ENCODE measurements at places on chromosomes 5 and 9.

- DNase-seq = no peak
Observed at GRCh38 chr9:136603901-136604814, 58.3 kb upstream of the NOTCH1 start.

DNA sequence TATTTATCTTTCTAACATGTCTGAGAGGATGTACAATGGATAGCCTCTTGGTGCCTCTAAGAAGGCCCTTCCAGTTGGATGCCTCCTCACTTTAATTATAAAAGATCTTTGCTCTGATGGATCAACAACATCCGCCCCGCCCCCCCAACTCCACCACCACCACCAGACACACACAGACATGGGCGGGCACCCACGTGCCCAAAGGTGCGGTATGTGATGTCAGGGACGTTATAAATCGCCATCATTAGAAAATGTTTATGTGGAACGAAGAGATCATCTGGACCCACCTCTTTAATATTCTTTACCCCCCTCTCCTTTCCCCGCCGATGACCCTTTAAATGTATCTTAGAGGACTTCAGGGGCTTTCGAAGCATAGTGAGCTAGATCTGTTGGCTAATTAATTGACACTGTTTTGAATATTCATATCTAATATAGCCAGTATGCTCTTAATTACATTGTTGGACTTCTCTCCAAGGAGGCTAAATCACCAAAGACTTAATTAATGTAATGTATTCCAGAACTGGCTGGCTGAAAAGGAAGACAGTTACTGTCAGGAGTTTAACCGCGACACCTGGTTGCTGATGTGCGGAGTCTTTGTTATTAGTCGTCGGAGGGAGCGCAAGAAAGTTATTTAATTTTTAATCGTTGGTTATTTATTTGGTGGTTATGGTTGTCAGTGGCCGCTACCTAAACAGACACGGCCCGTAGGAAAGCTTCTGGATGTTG is 6.1 kb upstream of the FOXB2 start:
- DNase-seq = no peak

DNA sequence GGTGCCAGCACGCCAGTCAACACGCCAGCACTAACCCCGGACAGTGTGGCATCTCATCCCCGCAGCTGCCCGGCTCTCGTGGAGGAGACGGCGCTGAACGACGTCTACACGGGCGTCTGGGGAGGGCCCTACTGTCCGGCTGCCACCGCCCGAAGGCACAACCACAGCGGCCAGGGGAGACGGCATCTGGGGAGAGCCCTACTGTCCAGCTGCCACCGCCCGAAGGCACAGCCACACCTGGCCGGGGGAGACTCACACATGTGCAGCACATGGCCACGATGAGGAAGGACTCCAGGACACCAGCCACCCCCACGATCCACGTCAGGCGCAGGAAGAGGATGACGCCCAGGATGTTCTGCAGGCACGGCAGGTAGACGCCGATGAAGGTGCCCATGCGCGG is 23.1 kb downstream of the SLC12A7 start:
- DNase-seq = no peak

DNA sequence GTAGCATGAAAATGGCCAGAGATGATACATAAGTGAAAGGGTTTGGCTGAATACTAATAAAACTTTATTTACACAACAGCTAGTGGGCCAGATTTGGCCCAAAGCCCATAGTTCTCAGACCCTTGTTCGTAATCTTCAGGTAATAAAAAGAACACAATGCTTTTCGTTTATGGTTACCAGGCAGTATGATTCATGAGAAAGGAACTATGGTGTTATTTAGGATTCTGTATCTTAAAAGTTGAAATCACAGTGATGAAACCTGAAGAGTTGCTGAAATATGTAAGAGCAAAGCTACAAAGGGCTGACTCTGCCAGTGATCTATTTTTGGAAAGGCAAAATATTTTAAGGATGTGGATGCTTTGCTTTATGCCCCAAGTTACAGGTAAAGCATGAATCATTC is 192.7 kb downstream of the SMC2 start:
- DNase-seq = no peak

DNA sequence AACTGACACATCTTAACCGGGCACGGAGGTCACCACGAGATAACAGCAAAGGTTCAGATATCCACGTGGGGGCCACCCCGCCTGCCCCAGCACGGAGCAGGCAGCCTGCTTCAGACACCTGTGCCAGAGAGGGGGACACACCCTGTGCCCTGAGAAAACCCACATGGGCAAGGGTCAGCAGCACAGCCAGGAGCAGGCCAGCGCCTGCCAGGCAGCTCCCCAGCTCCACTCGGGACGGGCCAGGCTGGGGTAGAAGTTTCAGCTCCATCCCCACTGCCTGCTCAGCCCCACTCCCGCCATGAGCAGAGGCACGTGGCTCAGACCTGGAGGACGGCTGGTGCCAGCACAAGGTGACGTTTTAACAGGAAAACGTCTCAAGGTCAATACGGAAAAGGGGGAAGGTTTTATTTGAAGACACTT is 22.2 kb downstream of the SLC12A7 start:
- no peak for DNase-seq

GRCh38 chr9:23088932-23089364 is 642.3 kb downstream of the DMRTA1 start:
- DNase-seq = no peak

GRCh38 chr5:69374911-69375446 is 5.4 kb downstream of the RAD17 start:
- no peak for DNase-seq

- DNase-seq = no peak
Observed at GRCh38 chr5:73748510-73749400, 122.8 kb downstream of the ARHGEF28 start.

- no peak for DNase-seq
Observed at GRCh38 chr9:91245431-91246313, 116.0 kb downstream of the AUH start.

DNA sequence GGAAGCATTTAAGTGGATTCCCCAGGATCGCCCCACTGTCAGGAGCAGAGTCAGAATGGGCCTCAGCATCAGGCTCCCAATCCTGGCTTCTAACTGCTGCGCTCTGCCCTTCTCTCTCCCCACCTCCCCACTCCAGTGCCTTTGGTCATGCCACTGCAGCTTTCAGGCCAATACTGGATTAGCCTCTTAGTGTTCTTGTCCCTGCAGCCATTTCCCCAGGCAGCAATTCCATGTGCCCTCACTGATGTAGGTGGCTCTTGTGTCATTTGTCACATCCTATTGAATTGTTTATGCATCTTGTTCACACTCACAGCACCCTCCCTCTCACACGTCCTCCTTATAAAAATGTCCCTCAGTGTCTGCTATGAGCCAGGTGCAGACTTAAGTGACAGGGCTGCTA is 544.2 kb upstream of the DAP start:
- no peak for DNase-seq
